Activated naive CD8-positive, alpha-beta T cell treated with anti-CD3 and anti-CD28 coated beads for 36 hours (primary cell): ENCODE measurements at places on chromosomes 5 and 9.

DNA sequence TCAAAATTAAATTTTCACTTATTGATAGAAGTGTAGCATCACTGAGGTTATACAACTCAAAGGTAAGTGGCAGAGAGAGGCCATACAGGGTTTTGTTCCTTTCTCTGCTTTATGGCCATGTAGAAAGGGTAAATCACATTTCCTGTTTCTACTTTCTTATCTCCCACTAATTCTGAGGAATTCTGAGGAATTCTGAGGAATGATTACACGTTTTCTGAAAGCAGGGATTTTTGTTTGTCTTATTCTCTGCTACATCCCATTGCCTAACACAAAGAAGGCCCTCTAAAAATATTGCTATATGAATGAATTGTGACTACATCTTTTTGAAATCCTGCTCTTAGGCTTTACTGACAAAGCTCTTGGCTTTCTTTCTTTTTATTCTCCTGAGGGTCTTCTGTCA lies 516.9 kb upstream of the ZNF608 start:
- no peak overlapping the region for H3K4me3 ChIP-seq
- H3K27me3 ChIP-seq = no peaks in the 10 kb centered on the region

DNA sequence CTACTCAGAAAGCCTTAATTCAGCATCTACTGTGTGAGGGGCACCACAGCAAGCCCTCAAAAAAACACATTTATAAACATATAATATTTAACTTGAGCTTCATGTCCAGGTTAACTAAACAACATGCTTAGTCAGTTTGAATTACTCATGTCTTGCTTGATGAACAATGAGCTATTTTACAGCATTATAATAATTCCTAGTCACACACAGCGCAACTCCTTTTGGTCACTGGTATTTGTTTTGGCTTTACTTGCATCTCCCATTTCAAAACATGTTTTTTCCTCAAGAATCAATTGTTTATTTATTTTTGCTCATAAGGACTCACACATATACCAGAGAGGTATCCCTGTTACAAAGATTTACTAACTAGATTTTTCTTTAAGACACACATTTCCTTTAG lies 616.7 kb upstream of the DAB2 start:
- H3K4me1 ChIP-seq = no peaks in the 10 kb centered on the region
- H3K36me3 ChIP-seq = no peaks in the 10 kb centered on the region
- H3K4me3 ChIP-seq = no peak overlapping the region

- peaks cover 19% of the 10 kb centered on the region for H3K4me1 ChIP-seq
- no peak for DNase-seq
- H3K36me3 ChIP-seq = no peaks in the 10 kb centered on the region
- H3K4me3 ChIP-seq = no peak overlapping the region
- H3K27ac ChIP-seq = no peak overlapping the region
- no peaks in the 10 kb centered on the region for H3K27me3 ChIP-seq
Measured at GRCh38 chr5:55575815-55576583, 41.2 kb upstream of the PLPP1 start.

- H3K27ac ChIP-seq = no peak overlapping the region
- no peaks in the 10 kb centered on the region for H3K27me3 ChIP-seq
- no peak for DNase-seq
- no peak overlapping the region for H3K4me3 ChIP-seq
- H3K36me3 ChIP-seq = no peaks in the 10 kb centered on the region
Measured at GRCh38 chr5:56656846-56657726, 158.3 kb upstream of the MAP3K1 start.

DNA sequence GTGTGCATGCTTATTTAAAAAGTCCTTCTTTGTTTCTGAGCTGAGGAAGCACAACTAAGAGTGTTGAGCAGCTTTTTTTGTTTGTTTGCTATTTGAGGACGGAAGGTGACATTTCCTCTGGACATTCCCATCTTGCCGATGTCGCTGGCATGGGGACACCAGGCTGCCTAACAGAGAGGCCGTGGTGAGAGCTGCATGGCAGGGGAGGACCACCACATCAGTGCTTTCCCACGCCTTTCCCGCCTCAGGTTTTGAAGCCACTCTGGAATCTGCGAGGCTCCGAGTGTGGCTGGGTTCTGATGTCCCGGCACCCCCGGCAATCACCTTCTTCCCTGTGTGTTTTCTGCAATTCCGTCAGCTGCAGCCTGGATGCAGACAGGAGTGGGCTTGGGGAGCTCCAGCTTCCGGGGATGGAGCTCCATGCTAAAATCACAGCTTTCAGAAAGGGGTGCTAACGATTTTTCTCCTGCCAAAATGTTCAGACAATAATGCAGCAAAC lies 259.8 kb upstream of the IRX4 start:
- H3K27ac ChIP-seq = no peak overlapping the region
- DNase-seq = no peak
- peaks cover 23% of the 10 kb centered on the region for H3K27me3 ChIP-seq
- no peak overlapping the region for H3K4me3 ChIP-seq
- no peaks in the 10 kb centered on the region for H3K36me3 ChIP-seq
